Stimulated activated CD8-positive, alpha-beta memory T cell treated with anti-CD3 and anti-CD28 coated beads, Interleukin-2, amount 100 ng/mL, for 48 hours (primary cell): ENCODE measurements at places on chromosomes 16 and 17.

DNA sequence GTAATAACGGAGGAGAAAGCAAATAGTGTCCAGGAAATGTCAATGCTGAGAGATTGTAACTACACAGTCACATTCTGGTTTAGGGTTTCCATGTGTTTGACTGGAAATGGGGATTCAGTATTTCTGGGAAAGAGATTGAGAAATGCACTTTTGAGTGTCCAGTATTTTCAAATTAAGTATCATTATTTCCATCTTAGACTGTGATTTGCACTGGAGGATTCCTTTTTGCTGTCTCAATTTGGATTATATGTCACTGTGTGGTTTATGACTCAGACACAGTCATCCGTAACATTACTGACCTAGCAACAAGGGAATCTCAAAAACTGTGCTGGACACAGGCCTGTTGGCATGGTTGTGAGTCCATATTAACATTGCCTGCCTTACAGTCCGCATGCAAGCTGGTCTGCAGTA, 681.4 kb downstream of the CDH11 start:
- no peak for DNase-seq

- DNase-seq, result no peak
These were observed 1.0 kb upstream of the MYO18A start for GRCh38 chr17:29181226-29181625.

GRCh38 chr17:48240562-48241130, 133.1 kb downstream of the SNX11 start:
- no peak for DNase-seq

DNA sequence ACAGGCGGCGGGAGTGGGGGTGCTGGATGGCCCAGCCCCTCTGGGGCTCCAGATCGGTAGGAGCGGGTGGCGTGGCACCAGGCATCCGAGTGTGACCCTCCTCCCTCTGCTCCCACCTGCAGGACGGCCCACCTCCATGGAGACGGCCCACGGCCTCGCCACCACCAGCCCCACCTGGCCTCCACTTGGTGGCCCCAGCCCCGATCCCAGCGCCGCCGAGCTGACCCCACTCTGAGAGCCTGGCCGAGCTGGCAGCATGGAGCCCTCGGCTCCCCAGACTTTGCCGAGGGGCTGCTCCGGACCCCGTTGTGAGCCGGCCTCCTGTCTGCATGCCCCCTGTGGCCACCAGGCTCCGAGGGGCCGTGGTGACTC, 4.7 kb upstream of the NUDT16L1 start:
- no peak for DNase-seq

DNA sequence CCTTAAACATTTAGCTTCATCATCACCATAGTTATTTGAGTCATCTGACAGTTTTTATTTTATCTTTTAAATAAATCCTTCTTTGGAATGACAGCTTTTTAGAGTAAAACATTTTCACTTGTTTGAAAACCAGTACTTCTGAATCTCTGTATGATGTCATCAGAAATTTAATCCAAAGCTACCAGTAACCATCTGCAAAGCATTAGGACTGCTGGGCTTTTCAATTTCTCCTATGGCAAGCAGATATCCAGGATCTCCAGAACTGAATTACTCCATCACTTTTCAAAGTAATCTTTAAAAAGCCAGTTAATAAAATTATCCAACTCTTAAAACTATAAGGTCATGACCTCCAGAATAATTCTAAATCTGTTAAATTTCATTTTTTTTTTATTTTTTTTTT, 51.5 kb downstream of the CHCT1 start:
- DNase-seq, result no peak

- no peak for DNase-seq
These were observed 68.4 kb downstream of the NOG start for GRCh38 chr17:56661906-56662305.

- DNase-seq, result no peak
These were observed 16.9 kb downstream of the SLC4A1 start for GRCh38 chr17:44251062-44251461.
